NCI-H1417 (cell line): ENCODE measurements at places on chromosomes 12 and 14.
A peak's percentile ranks its signal among the peaks of the same experiment; 100 is the strongest.

GRCh38 chr14:51147183-51147582 is 52.3 kb upstream of the TRIM9 start:
- DNase-seq: no peak

GRCh38 chr12:12326262-12326661 is 23.8 kb downstream of the MANSC1 start:
- DNase-seq: no peak

DNA sequence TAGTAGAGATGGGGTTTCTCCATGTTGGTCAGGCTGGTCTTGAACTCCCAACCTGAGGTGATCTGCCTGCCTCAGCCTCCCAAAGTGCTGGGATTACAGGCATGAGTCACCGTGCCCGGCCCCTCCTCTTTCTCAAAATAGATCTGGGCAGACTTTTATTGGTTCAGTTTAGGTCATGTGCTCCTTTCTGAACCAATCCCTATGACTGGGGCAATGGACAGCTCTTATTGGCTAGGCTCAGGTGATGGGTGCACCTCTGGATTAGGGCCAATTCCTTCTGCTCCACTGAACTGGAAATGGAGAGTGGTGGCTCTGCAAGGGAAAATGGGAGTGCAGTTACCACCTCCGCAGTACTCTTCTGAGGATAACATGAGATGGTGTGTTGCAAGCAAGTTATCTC is 6.2 kb upstream of the ATP6V0A2 start:
- peak; percentile 20 for DNase-seq

GRCh38 chr12:19799216-19799615 is 359.9 kb downstream of the AEBP2 start:
- DNase-seq: no peak

DNA sequence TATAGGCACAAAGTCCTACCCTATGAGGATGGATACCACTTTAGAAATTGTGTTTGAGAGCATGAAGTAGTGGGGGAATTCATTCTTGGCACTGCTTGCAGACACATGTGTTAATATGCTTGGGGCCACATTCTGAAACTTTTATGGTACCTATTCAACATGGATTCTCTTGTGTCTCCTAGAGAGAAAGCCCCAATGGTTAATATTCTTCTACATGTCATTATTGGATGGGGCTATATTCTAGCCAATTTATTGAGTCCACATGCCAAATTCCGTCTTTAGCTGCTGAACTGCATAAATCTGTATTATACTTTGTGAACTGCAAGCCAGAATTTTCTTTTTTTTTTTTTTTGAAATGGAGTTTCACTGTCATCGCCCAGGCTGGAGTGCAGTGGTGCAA is 140.0 kb downstream of the KICS2 start:
- DNase-seq: no peak

- no peak for DNase-seq
Observed at GRCh38 chr12:124651516-124652273, 84.3 kb upstream of the NCOR2 start.

DNA sequence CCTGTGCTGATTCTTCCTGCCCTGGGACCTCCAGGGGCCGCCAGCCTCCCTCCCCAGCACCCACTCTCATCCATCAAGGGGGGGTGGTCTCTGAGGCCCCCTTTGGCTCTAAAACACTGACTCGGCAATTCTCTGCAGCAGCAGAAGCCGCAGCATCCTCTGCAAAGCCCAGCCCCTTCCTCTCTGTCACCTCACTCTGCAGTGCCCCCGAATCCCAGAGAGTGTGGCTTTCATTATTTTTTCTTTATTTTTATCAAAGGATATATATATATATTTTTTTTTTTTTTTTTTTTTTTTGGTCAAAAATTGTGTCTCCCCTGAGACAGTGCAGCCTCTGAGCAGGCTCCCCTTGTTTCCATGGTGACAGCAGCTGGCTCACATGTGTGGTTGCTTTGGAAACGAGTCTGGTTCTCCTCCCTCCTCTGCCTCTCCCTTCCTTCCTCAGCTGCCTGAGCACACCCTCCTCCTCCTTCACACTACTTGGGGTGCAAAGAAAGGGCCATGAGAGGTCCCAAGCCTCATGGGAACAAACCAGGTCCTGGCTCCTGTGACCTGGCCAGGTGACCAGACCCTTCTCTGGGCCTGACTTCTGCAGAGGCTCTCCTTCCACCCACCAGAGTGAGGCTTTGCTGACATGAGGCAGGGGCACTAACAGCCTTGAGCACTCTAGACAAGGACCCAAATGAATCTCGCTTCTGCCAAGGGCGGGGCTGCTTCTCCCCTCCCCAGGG is 100.5 kb downstream of the LRRC74A start:
- DNase-seq: peak; percentile 71

GRCh38 chr12:87923361-87923760 is 105.8 kb downstream of the C12orf50 start:
- no peak for DNase-seq

DNA sequence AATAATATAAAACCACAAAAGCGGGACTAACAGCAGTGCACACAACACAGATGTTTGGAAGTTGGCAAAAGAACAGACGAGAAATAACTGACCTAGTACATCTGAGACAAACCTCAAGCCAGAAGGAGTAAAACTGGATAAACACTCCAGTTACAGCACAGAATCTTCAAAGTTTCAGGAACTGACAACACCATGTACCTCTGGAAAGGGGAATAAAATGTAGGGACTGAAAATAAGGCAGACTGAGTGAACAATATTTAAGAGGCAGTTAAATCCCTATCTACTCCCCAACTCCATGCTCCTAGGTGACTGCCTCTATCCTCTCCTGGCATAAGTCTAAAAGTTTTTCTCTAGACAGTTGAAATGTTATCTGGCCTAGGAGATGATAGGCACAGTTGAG is 57.9 kb downstream of the ZFYVE21 start:
- no peak for DNase-seq

- no peak for DNase-seq
Observed at GRCh38 chr14:51205486-51205885, 34.6 kb upstream of the TMX1 start.

DNA sequence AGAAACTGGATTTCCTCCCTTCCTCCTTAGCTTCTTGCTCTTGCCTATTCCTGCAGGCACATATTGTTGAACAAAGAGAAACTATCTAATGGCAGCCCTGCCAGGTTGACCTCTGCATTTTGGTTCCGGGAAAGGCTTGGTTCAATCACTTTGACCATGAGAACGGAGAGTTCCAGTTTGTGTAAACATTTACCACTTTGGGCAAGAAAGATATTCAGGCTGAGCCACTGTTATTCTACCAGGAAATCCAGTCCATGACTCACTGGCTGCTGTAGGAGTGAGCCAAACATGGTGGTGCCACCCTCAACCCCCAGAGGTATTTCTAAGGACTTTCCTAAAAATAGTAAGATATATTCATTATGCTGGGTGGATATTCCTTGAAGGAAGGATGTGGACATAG is 242.2 kb upstream of the OR4E1 start:
- no peak for DNase-seq

GRCh38 chr12:40827683-40828592 is 135.7 kb downstream of the CNTN1 start:
- peak; percentile 41 for DNase-seq

DNA sequence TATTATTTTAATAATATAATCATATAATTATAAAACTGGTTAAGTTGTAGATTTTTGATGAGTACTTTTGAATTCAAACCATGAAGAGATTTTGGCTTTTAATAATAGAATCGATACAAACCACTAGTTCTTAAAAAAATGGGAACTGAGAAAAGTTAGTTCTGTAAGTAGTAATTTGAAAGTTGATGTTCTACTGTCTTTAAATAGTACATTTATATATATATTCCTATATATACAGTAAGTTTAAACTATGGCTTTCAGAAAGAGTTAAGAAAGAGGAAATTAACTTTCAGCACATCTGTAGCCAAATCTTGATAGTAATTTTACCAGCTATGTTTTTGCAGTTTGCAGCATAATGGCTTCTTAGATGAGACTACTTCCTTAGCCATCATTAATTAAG is 7.8 kb downstream of the LRRK2 start:
- DNase-seq: no peak

- DNase-seq: no peak
Observed at GRCh38 chr12:29333178-29333577, 47.8 kb downstream of the ERGIC2 start.

- DNase-seq: peak; percentile 90
Observed at GRCh38 chr14:77033622-77034589, 5.4 kb upstream of the IRF2BPL start.

DNA sequence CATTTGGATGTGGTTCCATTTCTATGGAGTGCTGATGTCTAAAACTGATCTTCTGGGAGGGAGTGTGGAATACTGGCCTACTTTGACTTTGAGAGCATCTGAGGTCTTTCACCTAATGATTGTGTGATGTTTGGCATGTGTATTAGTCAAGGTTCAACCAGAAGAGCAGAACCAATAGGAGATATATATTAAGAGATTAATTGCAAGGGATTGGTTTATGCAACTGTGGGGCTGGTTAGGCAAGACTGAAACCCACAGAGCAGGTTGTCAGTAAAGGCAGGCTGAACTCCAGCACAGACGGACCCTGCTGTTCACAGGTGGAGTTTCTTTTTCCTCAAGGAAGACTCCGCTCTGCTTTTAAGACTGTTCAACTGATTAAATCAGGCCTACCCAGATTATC is 11.6 kb downstream of the BMAL2 start:
- DNase-seq: no peak

DNA sequence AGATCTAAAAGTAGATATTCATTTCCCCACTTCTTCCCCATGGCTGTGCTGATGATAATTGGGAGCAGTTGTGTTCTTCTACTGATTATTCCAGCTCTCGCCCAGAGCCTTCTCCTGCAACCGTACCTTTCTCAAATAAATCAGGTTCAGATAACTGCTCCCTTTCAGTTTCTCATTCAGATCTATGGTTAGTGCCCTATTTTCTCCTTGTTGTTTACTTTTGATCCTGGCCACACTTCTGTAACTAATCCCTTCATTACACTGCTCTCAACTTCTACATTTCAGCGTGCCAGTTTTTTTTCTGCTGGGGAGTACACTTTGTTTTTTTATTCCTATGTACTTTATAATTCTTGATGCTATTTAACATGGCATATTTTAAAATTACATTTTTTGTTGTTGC is 2.8 kb upstream of the STRAP start:
- DNase-seq: no peak

GRCh38 chr12:46442239-46442638 is 69.7 kb upstream of the SLC38A2 start:
- DNase-seq: no peak

DNA sequence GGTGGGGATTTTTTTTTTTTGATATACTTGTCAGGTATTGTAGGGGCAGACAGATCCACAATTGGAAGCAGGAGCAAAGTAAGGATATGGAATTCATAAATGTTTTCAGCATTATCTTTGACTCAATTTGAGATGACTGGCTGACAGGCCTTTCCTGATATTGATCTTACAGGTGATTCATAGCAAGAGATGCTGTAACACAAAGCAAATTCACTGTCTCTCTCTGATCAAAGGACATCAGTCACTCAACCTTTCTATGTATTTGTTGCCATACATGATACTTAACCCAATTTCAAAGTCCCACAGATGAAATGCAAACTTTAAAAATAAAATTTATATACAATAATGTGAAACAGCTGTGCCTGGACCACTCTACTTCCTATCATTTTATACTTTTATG is 1506.9 kb downstream of the AACS start:
- no peak for DNase-seq

GRCh38 chr14:71430321-71430677 is 501.9 kb upstream of the RGS6 start:
- DNase-seq: no peak

DNA sequence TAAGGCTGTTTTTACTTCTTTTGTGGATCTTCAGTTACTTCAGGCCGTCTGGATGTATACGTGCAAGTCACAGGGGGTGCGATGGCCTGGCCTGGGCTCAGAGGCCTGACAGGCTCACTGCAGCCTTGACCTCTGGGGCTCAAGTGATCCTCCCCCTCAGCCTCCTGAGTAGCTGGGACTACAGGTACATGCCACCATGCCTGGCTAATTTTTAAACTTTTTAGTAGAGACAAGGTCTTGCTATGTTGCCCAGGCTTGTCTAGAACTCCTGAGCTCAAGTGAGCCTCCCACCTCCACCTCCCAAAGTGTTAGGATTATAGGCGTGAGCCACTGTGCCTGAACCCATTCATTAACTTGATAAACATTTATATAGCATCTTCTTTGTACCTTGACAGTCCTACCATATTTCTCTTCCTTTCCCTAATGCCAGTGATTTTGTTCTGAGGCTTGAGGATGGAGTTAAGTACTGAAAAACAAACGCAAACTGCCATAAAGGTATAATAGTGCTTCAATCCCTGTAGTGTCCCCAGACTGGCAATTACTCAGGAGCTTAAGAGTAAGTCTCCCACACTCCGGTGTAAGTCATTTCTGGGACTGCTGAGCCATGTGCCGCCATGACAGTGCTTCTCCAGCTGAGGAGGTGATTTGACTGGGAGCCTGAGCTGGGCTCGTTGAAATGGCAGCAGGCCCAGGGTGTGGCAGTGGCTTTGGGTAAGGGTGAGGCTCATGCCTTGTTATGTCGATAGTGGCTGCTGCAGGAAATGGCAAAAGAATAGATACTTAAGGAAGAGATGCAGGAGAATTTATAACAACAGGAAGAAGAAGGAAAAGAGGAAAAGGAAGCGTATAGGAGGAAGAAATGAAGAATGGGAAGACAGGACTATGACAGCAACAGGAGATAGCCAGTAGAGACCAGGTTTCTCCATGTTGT is 43.7 kb upstream of the HECTD1 start:
- DNase-seq: no peak

DNA sequence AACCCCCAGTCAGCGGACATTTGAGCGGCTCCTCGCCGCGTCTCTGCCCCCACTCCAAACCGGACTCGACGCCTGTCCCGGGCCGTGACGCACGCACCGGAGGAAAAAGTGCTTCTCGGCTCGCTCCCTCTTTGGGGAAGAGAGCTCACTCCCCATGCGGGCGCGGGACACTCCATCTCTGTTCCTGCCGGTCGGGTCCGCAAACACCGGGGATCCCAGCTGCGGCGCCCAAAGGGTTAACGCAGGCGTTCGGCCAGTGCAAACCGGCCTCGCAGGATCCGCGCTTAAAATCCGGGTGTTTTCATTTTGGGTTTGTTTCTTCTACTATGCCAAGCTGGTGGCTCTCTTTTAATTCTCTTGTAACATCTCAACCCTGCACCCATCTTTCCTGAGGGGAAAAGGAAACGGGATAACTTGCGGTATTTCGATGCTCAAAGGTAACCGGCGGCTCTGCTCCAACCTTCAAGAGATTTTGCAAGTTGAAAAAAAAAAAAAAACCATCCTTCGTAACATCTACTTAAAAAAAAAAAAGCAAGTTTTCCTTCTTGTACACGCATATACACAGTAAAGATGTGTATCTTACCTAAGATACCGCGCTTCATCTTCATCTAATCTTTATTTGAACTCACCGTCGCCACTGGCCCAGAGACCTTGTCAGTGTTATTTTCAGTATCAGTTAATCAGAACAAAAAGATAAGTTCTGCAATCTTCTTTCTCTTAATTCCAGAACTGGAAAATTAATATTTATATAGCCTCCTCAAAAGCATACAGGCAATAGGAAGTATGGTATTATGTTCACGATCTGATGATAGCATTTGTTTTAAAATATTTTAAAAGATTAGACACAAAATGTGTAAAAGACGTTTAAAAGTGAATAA is 1.6 kb upstream of the ATP2B1 start:
- DNase-seq: no peak
